ENCODE measurements at places on chromosomes 5 and 9. TPM values are rescaled to one million over a fixed set of nuclear protein-coding genes. Genes with fewer than 3 reads are reported as not detected.

Gene SLC22A4
- 6.4 TPM for total RNA-seq

Gene ARHGEF37
- total RNA-seq = 2.1 TPM

Gene RAD1
- 30.3 TPM for total RNA-seq

Gene ANKRD31
- 0.05 TPM for total RNA-seq

Gene GGTA1
- total RNA-seq = not detected

Data from A549 treated with Hydrocortisone at 1 μM for 4 hours (cell line).